Iris pigment epithelial cell (primary cell): ENCODE measurements at places on chromosomes 12 and 14.

DNA sequence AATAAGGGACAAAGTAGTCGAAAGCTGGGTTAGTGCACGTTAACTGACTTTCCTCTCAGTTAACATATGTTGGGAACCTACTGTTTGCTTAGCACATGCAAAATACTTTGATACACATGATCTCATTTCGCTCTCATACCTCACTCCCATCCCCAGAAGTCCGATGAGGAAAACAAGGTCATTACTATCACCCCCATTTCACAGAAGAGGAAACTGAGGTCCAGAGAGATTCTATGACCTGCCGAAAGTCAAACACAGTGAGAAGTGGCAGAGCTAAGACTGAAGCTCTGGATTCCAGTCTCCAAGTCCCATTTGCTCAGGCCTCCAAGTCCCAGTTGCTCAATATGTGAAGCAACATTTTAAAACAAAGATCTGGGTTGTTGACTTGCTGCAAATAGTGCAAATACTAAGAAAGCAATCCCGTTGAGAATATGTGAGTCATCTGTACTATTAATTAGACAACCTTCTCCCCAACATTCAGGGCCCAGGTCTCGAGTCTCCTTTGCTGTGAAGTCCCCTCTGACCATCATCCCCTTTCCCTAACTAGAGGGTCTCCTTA is 170.6 kb upstream of the PWP1 start:
- peak; percentile 89 for DNase-seq

GRCh38 chr14:65548878-65549277 is 136.3 kb downstream of the FUT8 start:
- no peak for DNase-seq

DNA sequence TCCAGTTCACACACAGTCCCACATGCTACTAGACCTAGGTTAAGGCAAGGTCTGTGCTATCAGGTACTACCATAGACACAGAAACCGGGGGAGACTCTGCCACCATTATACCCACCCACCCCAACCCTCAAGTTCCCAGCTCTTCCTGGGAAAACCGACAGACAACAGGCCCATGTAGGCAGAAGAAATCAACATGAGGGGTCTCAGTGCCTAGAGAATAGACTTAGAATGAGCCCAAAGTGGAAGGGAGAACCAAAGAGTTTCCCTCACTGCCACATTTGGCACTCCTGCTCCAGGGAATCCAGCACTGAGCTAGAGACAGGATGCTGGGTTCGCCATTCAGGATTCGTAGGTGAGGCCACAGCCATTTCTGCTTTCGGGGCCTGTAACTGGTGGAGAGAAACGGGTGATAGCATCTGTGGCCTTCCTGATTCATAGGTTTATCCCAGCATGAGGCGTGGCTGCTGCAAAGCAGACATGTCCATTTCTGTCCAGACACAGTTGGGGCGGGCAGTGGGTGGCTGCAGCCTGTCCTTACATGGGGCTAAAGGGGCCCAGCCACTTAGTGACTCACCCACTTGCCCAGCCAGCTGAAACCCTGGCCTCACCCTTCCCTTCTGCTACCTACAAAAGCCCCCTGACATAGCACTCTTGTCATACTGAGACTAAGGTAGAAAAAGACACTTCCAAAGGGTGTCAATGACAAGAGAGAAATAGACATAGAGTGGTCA is 69.4 kb downstream of the IRF2BPL start:
- peak; percentile 81 for DNase-seq

- no peak for DNase-seq
Measured at GRCh38 chr14:105885561-105886320, 359.4 kb downstream of the TMEM121 start.
